NCI-H460 (cell line): ENCODE measurements at places on chromosomes 1 and 21.
A peak's percentile ranks its signal among the peaks of the same experiment; 100 is the strongest.

- no peak for DNase-seq
Measured at GRCh38 chr21:15063081-15063813, 1.6 kb downstream of the NRIP1 start.

GRCh38 chr1:227945891-227946623 lies 1.7 kb downstream of the WNT9A start:
- DNase-seq: no peak

- no peak for DNase-seq
Measured at GRCh38 chr1:95953015-95953414, 719.0 kb downstream of the RWDD3 start.

DNA sequence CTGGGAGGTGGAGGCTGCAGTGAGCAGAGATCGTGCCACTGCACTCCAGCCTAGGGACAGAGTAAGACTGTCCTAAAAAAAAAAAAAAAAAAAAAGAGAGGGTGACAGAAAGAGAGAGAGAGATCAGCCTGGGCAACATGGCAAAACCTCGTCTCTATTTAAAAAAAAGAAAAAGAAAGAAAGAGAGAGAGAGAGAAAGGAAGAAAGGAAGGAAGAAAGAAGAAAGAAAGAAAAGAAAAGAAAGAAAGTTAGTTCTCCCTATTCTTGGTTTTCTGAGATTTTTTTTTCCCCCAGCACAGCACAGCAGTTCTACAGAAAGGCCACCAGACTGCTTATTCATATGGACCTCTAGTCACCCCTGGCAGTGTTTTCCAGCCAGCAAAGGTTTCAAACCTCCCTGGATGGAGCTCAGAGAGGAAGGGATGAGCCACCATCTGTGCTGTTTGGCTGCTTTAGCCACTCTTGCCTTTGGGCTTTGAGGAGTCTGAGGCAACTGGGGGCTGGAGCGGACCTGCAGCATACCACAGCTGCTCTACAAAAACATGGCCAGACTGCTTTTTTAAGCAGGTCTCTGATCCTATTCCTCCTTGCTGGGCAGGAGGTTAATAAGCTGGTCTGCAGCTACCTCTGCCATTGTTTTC lies 10.6 kb downstream of the S100A6 start:
- DNase-seq: no peak

DNA sequence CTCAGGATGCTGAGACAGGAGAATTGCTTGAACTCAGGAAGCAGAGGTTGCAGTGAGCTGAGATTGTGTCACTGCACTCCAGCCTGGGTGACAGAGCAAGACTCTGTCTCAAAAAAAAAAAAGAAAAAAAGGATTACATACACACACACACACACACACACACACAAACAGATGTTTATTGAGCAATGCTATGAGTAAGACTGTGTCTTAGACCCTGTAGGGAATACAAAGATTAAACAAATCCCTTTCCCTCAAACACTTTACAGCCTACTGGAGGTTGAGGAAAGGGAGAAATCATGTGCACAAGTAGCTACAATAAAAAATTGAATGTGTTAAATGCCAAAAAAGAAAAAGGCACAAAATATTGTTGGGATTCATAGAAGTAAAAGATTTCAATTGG lies 58.1 kb downstream of the RPAP2 start:
- no peak for DNase-seq

DNA sequence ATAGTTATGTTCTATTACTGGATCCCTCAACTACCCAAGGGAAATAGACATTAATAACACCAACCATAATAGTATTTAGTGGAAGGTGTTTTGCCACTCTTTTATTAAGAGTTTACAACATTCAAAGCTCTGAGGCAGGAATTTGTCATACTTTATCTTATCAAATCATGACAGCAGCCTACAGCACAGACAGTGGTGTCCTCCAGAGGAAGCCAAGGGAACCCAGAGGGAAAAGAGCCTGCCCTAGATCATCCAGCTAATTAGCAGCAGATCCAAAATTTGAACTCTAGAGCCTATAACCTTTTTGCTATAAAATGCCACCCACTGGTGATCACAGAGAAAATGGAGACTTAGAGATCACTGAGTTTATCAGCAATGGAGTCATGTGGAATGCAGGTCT lies 18.2 kb downstream of the VAV3 start:
- DNase-seq: no peak

- DNase-seq: no peak
Measured at GRCh38 chr1:209367061-209367772, 216.3 kb upstream of the CAMK1G start.

GRCh38 chr21:44724926-44725325 lies 13.6 kb upstream of the TSPEAR start:
- DNase-seq: no peak

GRCh38 chr1:111976332-111976731 lies 13.1 kb downstream of the KCND3 start:
- DNase-seq: no peak

DNA sequence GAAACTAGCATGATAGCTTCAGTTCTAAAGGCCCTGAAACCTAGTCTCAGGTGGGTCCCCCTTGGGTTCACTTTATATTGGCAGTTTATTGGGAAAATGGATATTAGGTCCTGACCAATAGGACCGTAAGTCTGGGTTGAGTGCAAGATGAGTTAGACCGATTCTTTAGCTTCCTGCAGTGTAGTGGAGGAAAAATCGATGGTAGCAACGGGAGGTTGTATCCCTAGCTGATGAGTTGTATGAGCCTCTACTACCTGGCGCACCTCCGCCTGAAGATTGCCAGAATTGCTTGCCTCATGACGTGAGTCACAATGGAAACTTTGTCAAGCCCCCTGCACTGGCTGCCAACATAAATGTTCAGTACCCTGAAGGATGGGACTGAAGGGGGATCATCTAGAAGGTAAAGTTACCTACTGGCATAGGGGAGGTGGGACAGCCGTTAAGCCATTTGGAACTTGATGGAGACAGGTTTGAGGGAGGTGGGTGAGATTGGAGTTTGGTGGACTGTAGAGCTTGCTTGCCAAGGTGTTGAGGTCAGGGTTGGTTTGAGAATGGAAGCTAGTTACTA lies 3.9 kb downstream of the RCC1 start:
- DNase-seq: no peak

DNA sequence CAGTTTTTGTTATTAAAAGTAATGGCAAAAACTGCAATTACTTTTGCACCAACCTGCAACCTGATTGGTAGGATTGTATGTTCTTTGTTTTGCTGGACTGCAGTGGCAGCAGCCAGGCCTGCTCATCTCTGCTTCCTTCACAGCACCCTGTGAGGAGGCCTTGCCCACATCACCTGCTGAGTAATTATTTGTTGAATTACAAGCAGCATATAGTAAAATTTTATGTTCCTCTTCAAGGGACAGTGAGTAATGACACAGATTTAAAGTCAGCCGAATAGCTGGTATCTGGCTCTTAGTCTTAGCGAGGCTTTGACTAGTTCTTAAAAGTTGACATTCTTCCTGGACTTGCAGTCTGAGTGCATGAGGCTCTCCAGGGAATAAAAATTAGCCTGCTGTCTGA lies 435.1 kb downstream of the PRDM2 start:
- DNase-seq: no peak

- no peak for DNase-seq
Measured at GRCh38 chr1:235275223-235275622, 52.8 kb downstream of the ARID4B start.

- DNase-seq: no peak
Measured at GRCh38 chr1:162404550-162405160, 7.3 kb downstream of the SH2D1B start.

DNA sequence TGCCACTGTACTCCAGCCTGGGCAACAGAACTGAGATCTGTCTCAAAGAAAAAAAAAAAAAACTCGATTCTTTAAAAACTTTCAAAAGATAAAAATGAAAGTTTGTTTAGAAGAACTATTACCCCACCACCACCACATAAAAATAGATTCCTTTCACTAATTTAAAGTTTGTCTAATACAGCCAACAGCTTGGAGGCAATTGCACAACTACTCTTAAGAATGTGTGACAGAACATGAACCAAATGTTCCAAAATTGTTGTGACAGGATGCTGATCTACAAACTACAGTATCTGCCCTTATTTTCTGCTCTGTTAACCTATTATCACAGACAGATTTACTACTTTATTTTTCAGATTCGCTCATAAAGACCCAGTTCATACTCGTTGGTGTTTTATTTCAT lies 5.5 kb upstream of the TGFBR3 start:
- no peak for DNase-seq

DNA sequence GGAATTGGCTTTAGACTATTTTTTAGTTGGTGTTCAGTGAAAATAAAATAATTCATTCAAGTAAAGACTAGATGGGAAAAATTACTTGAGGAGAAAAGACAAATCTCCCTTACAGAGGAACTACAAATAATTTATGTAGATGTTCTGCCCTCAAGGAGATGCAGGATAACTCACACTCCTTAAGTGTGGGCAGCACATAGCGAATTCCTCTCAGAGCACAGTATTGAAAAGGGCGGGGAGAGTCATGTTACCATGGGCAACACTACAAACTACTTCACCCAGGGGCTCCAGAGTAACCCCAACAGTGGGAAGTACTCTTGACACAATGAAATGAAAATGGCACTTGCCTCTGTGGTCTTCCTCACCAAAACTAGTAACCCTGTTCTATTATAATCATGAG lies 20.6 kb upstream of the LAMC2 start:
- no peak for DNase-seq

- no peak for DNase-seq
Measured at GRCh38 chr1:37677808-37678207, 14.5 kb upstream of the CDCA8 start.

DNA sequence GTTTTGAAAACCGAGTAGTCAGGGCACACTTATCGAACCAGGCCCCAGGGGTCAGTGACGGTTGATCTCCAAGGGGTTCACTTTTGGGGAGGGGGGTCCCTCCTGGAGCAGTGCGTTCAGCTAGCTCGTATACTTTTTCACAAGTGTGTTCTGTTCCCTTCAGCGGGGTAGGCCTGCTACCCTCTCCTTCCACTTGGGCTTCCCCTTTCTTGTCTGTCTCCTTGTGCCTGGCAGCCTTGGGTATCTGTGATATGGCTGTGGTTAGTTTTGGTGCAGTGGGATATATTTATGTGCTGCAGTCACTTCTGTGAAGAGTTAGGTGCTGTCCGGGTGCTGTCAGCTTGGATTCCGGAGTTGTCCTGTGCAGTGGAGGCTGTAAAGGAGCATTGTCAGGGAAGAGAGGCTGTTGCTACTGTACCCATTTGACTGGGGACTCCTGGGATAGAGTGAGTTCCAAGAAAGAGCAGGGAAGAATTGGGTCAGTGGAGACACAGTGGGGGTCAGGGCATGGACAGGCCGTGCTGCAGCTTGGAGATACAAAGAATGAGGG lies 29.7 kb downstream of the ADARB1 start:
- no peak for DNase-seq

GRCh38 chr1:68495532-68495931 lies 1.4 kb downstream of the DEPDC1 start:
- peak; percentile 53 for DNase-seq

- DNase-seq: no peak
Measured at GRCh38 chr1:156600733-156601121, 552 bp downstream of the GPATCH4 start.

GRCh38 chr1:162317621-162318020 lies 59.0 kb downstream of the SPATA46 start:
- no peak for DNase-seq

DNA sequence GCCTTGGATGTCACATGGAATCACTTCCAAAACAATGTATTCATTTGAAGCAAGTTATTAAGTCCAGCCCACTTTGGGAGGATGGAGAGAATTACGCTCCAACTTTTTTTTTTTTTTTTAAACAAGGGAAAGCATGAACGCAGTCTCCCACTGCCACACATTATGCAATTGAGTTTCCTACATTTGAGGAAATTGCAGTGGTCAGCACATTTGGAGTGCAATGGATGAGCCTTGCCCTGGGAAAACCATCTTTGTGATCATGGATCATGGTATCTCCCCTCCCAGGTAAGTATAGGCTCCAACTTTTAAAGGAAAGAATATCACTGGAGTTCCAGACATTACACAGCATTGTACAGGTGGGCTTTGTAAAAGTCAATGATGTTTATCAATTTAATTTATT lies 26.7 kb downstream of the MAP10 start:
- no peak for DNase-seq

GRCh38 chr1:111202707-111203623 lies 2.5 kb upstream of the DENND2D start:
- no peak for DNase-seq

DNA sequence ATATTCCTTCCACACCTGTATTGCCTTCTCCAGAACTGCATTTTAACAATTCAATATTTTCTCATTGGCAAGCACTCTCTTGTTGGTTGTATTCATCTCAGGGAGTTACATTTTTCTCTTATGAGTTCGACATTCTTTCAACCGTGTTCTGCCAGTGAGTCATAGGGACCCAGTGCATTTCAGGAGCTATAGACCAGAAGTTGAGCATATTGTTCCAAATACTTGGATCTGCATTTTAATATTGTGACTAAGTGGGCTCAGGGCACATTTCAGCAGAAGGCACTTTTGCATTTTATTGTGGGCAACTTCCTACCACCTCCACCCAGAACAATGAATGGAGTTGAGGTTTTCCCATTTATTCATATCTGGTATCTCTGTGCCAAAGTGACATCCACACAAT lies 132.8 kb downstream of the TNFSF18 start:
- DNase-seq: peak; percentile 88

DNA sequence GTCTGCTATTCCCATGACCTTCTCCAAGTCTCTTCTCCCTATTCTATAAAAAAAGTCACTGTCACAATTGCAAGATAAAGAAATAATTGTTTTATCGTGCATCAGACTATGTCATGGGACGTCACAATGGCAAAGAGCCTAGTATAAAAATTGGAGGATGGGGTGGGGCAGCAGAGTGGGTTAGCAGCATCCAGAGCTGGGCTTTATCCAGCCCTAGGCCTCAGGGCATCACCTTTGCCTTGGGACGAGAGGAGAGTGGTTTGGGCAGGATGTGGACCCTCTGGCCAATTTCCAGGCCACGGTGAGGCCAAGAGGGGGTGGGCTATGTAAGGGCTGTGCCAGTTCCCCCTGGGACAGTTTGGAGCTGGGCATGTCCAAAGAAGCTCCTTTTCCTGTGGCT lies 25.7 kb downstream of the WNT4 start:
- no peak for DNase-seq
